ENCODE measurements at places on chromosomes 16 and 17. TPM values are rescaled to one million over a fixed set of nuclear protein-coding genes. Genes with fewer than 3 reads are reported as not detected.
A peak's percentile ranks its signal among the peaks of the same experiment; 100 is the strongest.

TOP3A gene
- total RNA-seq: 24.2 TPM

CENPV gene
- total RNA-seq: 5.6 TPM

PRR11 gene
- 74.1 TPM for total RNA-seq

GRCh38 chr17:15341385-15341849, at the start of gene TEKT3:
Gene TEKT3, minus strand, starts transcription at chr17:15341597. Its CDS starts 10,012 bp downstream, at chr17:15331585.
- DNase-seq: no peak

HLF gene
- 0.04 TPM for total RNA-seq

CNTD1 gene
- total RNA-seq: not detected

DNA sequence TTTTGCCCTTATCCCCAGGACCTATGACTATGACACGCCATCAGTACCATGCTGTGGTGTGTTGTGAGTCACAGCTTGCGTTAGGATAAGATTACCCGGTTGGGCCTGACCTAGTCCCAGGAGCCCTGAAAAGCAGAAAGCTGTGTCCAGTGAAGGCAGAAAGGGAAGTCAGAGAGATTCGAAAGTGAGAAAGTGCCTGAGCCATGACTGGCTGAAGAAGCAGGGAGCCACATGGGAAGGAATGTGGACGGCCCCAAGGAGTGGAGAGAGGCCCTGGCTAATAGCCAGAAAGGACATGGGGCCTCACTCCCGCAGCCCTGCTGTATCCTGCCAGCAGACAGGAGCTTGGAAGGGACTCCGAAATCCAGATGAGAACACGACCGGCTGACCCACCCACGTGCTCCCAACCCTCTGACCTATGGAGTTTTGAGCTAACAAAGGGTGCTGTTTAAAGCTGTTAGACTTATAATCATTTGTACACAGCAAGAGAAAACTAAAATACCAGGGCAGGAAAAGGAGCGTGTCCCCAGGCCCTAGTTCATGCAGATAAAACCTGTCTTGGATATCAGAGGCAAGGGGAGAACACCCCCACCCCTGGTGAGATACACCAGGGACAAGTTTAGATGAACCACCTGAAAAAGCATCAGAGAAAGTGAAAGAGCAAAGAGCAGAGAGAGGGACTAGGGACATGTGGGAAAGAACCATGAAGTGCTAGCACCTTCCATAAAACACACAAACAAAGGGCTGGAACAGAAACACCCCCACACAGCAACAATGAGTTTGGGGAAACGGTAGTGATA, 115.3 kb downstream of the SLC39A11 start:
- DNase-seq: no peak

DNA sequence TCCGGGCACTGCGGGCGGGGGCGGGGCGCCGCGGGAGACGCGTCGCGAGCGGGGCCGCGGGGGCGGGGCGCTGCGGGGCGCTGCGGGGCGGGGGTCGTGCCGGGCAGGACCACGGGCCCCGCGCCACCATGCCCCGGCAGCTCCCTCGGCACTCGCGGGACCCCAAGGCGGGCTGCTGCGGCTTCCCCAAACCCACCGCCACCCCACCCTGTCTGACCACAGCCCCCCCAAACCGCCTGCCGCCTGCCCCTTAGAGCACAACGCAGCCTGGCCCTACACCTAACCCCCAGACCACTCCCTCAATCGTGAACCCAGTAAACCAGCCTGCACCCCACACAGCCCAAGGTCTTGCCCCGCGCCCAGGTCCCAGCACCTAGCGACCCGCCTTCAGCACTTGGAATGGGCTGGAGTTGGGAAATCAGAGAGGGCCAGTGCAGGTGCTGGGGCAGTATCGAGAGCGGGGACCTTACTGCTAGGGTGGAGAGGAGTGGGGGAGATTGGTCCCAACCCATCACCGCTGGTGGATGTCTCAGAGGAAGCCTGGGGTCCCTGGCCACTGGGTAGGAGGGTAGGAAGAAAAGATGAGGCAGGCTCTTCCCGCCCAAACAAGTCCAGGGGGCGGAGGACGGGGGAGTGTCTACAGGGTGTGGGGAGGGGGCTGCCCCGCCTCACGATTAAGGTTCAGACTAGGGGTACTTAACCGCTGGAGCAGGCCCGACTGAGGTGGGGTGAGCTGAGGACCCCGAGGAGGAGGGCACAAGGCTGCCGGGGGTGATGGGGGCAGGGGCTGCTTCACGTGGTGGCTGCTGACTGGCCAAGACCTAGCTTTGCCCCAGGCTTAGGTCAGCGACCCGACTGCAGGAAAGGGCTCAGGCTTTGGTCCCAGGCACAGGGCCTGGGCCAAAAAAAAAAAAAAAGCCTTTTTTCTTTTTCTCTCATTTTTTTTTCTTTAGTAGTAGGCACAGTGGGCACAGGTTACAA, 539 bp upstream of the VAMP2 start:
- DNase-seq: no peak

DNA sequence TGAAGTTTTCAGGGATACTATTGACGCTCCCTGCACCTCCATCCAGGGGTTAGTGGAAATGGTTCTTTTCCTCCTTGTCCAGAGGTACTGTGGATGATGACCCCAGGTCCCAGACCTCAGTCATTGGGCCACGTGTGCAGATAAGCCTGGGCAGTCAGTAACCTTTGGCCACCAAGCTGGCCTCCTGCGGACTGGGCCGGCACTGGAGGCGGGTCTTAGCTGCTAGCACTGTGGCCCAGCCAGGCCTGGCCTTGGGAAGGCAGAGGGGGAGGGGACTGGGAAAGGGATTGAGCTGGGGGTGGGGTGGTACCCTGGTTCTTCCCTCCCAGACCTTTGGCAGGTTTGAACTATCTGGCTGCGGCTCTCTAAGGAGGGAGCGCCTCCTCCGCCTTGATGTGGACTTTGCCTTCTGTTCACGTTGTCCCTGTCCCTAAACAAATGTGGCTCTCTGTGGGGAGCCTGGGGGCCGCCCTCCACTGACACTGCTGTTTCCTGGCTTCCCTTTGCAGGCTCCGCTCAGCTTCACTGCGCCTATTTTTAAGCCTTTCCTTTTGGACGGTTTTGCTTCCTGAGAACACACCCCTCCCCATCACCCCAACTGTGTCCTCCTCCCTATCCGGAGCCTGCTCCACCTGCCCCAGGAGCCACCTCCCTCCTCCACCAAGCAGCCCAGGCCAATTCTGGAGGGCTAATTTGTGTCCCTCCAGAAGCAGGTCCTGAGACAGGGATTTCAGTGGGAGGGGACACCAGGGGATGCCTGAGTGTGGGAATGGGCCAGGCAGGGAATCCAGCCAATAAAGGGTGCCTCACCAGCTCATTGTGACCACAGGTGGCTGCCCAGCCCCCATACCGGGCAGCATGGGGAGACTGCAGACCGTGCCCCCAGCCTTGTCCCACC, 251.9 kb downstream of the SEC14L1 start:
- DNase-seq: no peak

DNA sequence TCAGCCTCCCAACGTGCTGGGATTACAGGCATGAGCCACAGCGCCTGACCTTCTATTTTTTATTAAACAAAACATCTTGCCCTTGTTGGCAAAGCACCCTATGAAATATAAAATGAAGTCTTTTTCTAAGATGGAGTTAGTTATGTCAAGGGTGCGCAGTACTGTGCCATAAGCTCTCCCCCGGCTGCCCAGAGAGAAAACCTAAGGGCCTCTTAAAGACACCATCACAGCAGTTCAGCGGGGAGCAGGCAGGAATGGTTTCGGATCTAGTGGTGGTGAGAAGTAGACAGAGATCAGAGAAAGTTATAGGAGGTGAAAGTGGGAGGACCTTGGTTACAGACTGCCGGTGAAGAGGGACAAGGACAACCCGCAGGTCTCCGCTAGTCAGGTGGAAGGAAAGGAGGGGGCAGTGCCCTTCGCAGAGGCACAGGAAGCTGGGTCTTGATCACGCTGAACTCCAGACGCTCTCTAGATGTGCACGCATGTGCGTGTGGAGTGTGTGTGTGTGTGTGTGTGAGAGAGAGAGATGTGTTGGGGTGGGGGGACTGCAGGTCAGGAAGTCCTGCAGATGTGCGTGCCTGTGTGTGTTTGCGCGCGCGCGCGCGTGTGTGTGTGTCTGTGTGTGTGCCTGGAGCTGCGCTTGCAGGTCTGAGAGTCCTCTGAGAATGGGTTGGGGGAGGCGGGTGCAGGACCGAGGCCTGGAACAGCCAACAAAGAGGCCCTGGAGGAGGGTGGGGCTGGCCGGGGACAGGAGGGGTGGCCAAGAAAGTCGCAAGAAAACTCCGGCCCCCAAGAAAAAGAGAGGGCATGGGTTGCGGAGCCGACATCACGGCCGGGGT, 748 bp upstream of the CMTM3 start:
- peak; percentile 54 for DNase-seq

DUXB gene
- total RNA-seq: not detected

GRCh38 chr16:29977063-29977825, 3.6 kb downstream of the TAOK2 start:
- no peak for DNase-seq

DNA sequence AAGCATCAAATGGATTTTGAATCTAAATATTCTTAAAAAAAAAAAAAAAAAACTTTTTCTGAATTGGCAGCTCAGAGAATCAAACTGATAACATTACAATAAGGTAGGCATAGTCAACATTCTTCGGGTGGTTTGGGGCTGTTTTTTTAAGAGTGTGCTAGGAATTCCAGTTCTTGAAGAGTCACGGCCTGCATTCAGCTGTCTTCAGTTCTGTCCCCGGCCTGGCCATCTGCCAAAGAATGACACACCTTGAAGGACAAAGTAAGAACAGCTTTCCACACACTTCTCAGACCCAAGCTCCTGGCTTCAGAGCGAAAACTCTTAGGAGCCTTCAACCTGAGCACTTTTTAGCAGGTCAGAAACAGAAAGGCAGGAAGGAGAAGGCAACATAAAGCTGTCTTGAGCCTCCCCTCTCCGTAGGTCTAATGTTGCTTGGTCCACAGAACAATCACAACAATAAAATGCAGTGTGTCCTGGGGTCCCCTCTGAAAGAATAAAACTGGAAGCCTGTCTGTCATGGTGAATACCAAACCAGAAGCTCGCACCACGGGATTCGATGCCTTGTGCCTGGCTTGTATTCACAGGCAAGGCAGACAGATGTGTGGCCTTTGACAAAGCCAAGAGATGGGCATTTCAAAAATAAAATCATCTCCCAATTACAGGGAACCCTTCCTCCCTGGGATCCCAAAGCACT, 524.4 kb upstream of the ZFHX3 start:
- no peak for DNase-seq

DNA sequence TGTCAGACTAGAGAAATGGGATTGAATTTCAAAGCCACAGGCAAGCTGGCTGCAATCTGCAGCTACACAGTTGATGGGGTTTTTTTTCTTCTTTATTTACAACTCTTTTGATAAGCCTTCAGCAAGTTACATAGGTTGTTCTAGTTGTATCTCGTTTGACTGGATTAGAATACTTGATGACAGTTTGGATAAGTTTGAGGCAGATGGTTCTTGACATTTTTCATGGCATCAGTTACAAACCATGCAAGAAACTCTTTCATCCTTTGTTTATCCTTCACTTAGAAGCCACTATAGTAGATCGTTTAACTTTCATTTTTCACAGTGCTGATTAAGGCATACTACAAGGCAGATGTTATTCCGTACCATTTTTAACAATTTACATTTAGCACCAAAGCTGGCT, 238.9 kb downstream of the TOX3 start:
- no peak for DNase-seq

- no peak for DNase-seq
These were observed 36.2 kb downstream of the NDE1 start for GRCh38 chr16:15686287-15686686.

GRCh38 chr17:72404872-72405271, 284.1 kb downstream of the SOX9 start:
- DNase-seq: no peak

CD79B gene
- total RNA-seq: not detected

GRCh38 chr16:63983401-63983800, 1138.5 kb downstream of the CDH11 start:
- peak; percentile 62 for DNase-seq

GRCh38 chr17:82200135-82200534, 12.5 kb downstream of the CCDC57 start:
- DNase-seq: no peak

CSH1 gene
- not detected for total RNA-seq

GRCh38 chr17:56987283-56987834, 9.4 kb downstream of the SCPEP1 start:
- DNase-seq: no peak

GRCh38 chr16:578870-579405, 9.2 kb downstream of the PIGQ start:
- DNase-seq: no peak

GRCh38 chr17:48016112-48016511, 21.5 kb downstream of the COPZ2 start:
- no peak for DNase-seq

GRCh38 chr17:5513628-5514027, 27.3 kb downstream of the MIS12 start:
- DNase-seq: no peak

CUEDC1 gene
- total RNA-seq: 13.1 TPM

MEOX1 gene
- 0.18 TPM for total RNA-seq

SDR42E1 gene
- 16.0 TPM for total RNA-seq

ETV4 gene
- 57.4 TPM for total RNA-seq

GRCh38 chr16:66503030-66503429, 46.9 kb downstream of the TK2 start:
- no peak for DNase-seq

- no peak for DNase-seq
These were observed 320.2 kb downstream of the MAP2K6 start for GRCh38 chr17:69734656-69735055.

DNA sequence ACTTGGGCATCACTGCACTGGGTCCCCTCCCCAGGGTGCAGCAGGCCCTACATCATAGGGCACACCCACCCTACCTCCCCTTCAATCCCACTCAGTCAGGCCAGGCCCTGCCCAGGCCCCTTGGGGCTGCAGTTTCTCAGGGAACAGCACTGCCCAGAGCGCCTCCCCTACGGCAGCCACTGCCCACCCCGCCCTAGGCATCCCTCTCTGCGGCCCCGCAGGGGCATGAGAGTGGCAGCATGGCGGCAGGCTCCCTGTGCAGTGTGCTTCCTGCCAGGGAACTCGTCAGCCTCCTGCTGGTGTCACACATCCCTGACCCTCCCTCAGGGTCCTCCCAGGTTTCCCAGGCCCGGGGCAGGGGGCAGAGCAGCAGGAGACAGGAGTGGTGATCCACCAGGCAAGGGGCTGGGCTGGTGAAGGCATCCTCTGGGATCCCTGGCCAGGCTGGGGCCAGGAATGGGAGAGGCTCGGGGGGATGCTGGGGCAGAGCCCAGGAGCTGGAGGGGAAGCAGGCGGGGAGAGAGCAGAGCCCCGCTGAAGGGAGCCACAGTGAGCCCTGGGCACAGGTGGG, 16.2 kb upstream of the BAHCC1 start:
- no peak for DNase-seq

DNA sequence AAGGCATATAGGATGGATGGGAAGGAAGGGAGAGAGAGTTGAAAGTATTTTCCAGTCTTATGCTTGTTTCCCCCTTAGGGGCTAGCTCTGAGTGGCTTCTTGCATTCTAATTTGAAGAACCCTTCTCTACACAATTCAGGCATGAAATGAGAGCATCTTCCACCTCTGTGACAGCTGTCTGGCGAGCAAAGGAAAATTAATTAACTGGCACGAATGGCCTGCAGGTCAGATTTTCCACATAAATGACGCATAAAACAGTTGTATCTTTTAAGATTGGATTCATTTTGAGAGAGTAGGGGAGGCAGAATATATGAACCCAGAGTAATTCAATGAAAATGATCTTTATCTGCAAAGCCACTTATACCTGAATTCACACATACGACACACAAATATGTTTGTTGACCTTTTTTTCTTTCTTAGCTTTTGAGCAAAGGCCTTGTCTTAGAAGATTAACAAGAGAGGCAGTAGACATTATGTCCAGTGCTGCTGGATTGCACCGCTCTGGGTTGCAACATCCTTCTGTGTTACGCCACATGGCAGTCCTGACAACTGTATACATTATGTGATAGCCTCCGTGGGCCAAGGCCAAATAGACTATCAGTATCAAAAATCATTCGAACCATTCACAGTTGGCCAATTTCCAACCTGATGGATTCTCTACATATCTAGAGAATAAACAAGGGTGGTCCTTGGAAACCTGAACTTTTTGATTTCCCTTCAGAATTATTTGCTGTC, 173.0 kb upstream of the GOT2 start:
- DNase-seq: no peak
